ENCODE measurements at places on chromosomes 13 and 19.

- no peak for DNase-seq
Observed at GRCh38 chr13:20353973-20354372, 121.9 kb upstream of the GJB6 start.

- no peak for DNase-seq
Observed at GRCh38 chr13:70023516-70023915, 84.1 kb upstream of the ATXN8OS start.

GRCh38 chr13:38385153-38385891, 35.7 kb downstream of the UFM1 start:
- no peak for DNase-seq

GRCh38 chr13:73958657-73959397, 175.4 kb downstream of the KLF12 start:
- no peak for DNase-seq

DNA sequence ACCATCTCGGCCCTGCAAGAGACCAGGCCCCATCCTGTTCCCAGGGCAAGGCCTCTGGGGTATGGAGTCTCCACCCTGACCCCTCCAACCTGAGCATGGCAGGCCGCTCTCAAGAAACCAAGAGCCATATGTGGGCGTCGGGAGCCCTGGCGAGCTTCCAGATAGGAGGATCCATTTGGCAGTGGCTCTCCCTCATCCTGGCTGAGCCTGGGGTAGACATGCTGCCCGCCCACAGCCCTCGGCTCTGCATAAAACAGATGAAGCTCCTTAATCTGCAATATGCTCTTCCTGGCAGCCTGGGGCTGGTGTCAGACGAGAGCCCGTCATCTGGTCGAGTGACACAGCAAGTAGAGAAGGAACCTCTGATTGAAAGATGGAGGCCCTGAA, 6.1 kb downstream of the ATP13A1 start:
- no peak for DNase-seq

- no peak for DNase-seq
Observed at GRCh38 chr13:113078902-113079780, 26.4 kb upstream of the F7 start.

GRCh38 chr13:23632048-23632582, 61.9 kb downstream of the TNFRSF19 start:
- DNase-seq: no peak

GRCh38 chr19:45283443-45284033, 32.5 kb downstream of the MARK4 start:
- DNase-seq: peak; percentile 52

- DNase-seq: peak; percentile 1
Observed at GRCh38 chr19:23799321-23799720, 40.6 kb upstream of the ZNF681 start.
